ENCODE measurements at places on chromosomes 11 and 22. TPM values are rescaled to one million over a fixed set of nuclear protein-coding genes. Genes with fewer than 3 reads are reported as not detected.

Gene CCND1
- total RNA-seq = 954 TPM

Gene CFAP300
- total RNA-seq = not detected

Gene SSTR3
- not detected for total RNA-seq

Gene FOLR1
- not detected for total RNA-seq

Gene TRPC6
- total RNA-seq = 106 TPM

Gene CRYBB1
- not detected for total RNA-seq

Gene CCDC117
- total RNA-seq = 10.4 TPM

Gene APOL4
- total RNA-seq = 6.0 TPM

Gene USH1C
- not detected for total RNA-seq

Gene LDLRAD3
- 6.5 TPM for total RNA-seq

Gene LDHAL6A
- total RNA-seq = not detected

Gene OR51F2
- total RNA-seq = not detected

All from bladder microvascular endothelial cell (primary cell).